ENCODE measurements at places on chromosomes 12 and 14.

DNA sequence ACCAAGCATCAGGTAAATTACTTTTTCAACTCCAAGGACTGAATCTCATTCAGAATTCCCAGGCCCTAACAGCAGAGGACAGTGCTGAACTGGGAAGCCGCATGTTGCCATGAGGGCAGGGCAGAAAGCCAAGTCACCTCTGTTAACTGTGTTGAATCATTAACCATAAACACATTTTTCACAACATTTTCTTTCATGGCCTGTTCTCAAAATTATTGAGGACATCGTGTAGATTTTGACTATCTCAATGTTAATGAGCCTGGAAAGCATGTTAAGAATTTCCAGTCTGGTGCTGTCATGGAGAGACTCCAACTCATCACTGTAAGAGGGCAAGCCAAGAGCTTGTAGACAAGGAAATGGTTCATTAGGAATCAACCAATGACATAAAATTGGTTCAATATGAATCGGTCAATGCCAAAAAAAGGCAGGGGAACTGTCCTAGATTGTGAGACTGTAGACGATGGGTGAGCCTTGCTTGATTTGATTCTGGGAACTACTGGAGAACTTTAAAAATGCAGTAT lies 33.7 kb downstream of the CPM start:
- DNase-seq, result peak; percentile 74

- DNase-seq, result no peak
These were observed 1.8 kb downstream of the PHC1 start for GRCh38 chr12:8916154-8916553.

GRCh38 chr14:100278702-100279101 lies 27.5 kb downstream of the SLC25A29 start:
- DNase-seq, result no peak

GRCh38 chr14:72876710-72877063 lies 17.2 kb downstream of the DPF3 start:
- DNase-seq, result no peak

- no peak for DNase-seq
These were observed 32.9 kb downstream of the ADIPOR2 start for GRCh38 chr12:1723721-1724120.

DNA sequence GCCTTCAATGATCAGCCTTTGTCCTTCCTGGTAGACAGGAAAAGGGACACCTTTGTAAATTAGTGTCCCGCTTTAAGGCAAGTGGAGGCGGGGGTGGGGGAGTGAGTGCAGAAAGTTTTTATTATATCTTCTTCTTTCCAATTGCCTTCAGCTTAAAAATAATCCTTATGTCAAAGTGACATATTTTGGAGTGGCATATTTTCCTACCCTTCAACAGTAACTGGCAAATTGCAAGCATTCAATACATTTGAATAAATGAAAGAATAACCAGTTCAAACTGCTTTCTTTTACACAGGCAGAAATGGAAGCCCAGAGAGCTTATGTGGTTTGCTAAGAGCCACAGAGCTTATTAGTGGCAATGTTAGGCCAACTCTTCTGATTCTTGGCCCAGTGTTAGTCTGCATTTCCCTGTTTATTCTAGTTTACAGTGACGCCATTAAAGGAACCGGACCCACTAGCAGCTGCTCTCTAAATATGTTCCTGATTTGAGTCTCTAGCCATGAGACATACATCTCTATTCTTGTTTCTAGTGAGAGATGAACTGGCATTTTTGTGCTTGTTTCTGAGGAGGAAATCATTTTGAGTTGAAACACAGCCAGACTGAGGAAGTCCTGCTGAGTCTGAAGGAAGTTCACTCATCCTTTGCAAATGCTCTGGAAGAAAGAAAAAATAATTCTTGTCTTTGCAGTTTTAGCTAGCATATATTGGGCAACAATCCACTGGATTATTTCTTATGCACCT lies 468.7 kb downstream of the NOVA1 start:
- DNase-seq, result no peak

- no peak for DNase-seq
These were observed 32.9 kb upstream of the TTC7B start for GRCh38 chr14:90848944-90849731.

GRCh38 chr14:104766256-104766862 lies 13.4 kb downstream of the SIVA1 start:
- DNase-seq, result no peak

GRCh38 chr14:70776197-70776596 lies 33.1 kb downstream of the MAP3K9 start:
- DNase-seq, result no peak

GRCh38 chr12:130788515-130788914 lies 50.5 kb downstream of the STX2 start:
- DNase-seq, result no peak

GRCh38 chr14:92997343-92998061 lies 74.6 kb downstream of the CHGA start:
- no peak for DNase-seq

DNA sequence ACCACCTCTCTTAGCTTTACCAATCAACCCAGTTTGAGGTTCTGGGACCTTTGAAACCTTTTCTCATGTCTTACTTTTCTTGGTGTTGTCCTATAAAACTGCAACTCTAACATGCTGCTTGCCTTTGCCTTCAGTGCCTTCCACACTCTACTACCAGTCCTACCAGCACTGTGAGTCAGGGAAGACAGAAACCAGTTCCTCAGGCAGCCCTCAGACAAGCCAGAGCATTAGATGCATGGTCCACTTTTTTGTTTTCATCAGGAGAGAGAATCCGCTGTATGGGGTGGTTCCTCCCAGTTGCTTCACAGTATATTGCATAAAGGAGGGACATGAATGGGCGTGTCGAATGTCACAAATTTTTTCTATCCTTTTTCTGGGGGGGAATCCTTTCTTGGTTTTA lies 17.3 kb upstream of the KLRB1 start:
- no peak for DNase-seq

DNA sequence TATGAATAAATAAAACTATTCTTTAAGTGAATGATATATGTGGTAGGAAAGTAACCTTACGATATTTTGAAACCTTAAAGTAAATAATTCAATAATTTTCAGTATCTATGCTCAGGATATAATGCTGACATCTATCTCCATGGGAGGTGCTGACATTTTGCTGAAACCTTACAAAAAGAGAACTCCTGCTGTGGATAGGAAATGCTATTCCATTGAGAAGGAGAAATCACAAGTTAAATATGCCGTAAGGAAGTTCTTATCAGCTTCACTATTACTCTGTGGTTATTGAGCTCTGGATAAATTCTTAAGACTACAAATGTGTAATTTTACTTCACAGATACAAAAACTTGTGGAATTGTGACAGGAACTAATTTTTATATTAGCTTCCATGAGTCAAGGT lies 722.1 kb downstream of the TMTC2 start:
- no peak for DNase-seq

DNA sequence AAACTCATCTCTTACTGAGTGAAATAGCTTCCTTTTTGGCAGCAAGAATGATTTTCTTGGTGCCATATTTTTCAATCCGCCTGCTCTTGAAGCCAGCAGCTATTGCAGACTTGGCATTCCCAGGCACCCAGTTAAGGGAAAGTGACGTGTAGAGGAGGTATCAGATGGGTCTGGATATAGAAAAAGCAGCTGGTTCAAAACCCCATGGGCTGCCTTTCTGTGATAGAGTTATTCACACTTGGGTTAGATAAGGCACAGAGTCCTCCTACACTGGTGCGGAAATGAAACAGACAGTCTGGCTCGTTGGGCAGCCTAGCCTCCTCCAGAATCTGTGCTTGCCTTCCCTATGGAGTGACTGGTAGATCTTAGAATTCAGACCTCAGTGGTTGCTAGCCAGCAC lies 62.2 kb downstream of the PTPN11 start:
- no peak for DNase-seq

- DNase-seq, result peak; percentile 82
These were observed 36.6 kb downstream of the KRT80 start for GRCh38 chr12:52155048-52155868.
